ENCODE measurements at places on chromosomes 7 and 10. TPM values are rescaled to one million over a fixed set of nuclear protein-coding genes. Genes with fewer than 3 reads are reported as not detected.

Gene PRKG1
- not detected for total RNA-seq

Gene CUBN
- total RNA-seq = 3.3 TPM

Gene SPACDR
- 0.94 TPM for total RNA-seq

Gene PRR15
- not detected for total RNA-seq

Gene ADARB2
- total RNA-seq = 1.7 TPM

Gene SAMD9
- total RNA-seq = 23.8 TPM

Gene KIAA1217
- total RNA-seq = not detected

GRCh38 chr7:34026481-34027190 is 121.3 kb downstream of the BMPER start:
- DNase-seq = no peak

- DNase-seq = no peak
These were observed 37.9 kb downstream of the ADAM12 start for GRCh38 chr10:126350216-126350992.

DNA sequence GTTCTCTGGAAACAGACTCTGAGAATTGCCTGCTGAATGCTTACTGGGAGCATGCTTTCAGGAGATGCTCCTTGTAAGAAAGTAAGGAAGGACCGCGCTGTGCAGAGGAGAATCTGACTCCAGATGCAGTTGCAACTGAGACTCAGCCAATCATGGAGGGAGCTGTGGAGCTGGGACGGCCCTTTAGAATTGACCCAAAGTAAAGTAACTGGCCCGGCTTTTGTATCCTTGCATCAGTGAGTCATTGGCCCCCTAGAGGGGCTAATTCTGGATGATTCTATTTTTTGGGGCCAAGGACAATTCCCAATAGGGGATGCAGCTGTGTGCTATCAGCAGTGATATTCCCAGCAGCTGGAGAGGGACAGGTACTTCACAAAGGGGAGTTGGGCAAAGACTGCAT is 170.4 kb downstream of the PTEN start:
- no peak for DNase-seq

DNA sequence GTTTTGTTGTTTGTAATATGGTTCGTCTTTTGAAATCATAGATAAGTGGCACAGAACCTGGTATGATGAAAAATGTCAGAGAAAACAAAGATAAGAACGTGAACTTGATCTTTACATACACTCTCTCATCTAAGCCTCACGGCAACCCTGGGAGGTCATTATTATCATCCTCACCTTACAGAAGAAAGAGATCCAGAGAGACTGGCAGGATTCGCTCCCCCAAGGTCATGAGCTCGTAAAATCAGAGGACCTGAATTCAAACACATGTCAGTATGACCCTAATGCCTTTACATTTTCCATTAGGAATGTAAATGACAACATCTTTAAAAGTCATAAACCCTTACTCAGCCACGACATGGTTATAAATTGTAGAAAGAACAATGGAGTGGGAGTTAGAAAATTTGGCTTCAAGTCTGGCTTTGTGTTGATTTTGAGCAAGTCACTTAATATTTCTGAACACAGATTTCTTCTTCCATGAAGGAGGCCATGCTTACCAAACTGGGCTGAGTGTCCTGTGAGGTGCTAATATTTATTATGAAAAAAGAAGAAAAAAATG is 35.9 kb downstream of the HIPK2 start:
- no peak for DNase-seq

DNA sequence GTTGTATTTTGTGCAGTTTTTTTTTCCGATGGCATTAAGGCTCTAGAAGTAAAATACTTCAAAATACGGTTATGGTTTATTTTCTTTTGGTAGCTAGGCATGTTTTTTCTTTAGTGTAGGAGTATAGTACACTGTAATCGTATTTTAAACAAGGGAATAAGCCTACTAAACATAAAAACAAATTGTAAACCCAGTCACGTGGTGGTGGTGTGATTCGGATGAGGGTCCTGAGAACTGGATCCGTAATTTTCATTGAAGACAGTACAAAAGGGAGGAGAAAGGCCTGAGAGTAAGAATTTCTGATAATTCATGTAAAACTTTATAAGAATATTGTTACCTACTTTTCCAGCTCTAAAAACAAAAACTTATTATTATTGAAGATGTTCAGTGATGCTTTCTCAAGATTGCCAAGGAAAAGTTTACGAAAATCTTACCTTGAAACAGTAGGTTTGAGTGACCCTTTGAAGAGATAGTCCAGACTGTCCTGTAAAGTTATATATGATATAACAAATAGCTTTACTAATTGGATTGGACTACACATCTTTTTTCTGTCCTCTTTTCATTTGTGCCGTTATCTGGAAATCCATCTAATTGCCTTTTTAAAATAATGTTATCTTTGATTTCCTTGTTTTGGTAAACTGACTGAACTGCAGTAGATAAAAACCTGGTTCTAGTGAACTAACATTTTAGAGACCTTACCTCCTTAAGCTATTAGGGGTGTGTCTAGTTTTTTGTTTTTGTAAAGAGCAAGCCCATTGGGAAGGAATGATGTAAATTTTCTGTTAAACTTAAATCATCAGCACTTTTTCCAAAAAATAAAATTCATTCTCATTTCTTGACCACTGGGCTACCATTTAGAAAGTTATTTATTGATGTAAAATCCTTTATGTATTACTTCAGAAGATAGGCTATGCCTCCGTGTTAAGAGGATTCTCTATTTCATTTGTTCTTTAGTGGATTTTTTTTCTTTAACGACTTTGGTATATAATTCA is 1.0 kb upstream of the PBLD start:
- DNase-seq = no peak

GRCh38 chr10:92789786-92790185 is 58.5 kb upstream of the EXOC6 start:
- DNase-seq = no peak

- no peak for DNase-seq
These were observed 281.7 kb downstream of the MTERF1 start for GRCh38 chr7:91598791-91599190.

GRCh38 chr7:19368491-19368925 is 223.3 kb upstream of the FERD3L start:
- DNase-seq = no peak

DNA sequence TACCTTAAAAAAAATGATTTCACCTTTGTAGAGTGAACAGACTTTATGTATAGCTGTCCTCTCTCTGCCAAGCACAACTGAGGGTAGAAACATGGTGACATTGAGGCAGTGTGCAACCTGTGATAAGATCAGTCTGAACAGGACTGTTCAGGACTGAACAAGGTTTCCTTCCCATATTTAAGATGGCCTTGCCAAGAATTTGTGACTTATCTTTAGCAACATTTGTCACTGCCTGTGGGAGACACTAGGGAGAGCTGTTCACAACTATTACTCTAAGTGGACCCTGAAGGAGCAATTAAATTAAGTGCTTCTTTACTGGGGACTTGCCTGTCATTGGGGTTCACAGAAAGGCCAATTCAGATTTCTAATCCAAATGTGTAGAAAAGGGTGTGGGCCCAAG is 6.7 kb downstream of the OR13A1 start:
- no peak for DNase-seq

- DNase-seq = no peak
These were observed 158.1 kb upstream of the KMT2E start for GRCh38 chr7:104855861-104856260.

DNA sequence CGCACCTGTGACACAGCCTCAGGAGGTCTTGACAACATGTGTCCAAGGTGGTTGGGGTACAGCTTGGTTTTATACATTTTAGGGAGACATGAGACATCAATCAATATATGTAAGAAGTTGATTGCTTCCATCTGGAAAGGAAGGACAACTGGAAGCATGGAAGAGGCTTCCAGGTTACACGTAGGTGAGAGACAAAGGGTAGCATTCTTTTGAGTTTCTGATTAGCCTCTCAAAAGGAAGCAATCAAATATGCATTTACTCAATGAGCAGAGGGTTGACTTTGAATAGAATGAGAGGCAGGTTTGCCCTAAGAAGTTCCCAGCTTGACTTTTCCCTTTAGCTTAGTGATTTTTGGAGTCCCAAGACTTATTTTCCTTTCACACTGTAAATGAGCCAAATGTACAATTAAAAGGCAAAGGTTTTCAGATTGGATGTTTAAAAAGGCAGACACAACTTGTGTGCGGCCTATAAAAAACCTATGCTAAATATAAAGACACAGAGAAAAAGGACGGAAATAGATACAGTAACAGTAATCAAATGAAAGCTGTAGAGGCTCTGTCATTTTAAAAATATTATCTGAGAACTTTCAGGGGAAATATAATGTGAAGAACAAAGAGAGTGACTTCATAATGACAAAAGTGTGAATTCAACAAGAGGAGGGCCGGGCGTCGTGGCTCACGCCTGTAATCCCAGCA is 65.7 kb upstream of the LANCL2 start:
- no peak for DNase-seq
